ENCODE measurements at places on chromosomes 5 and 9. TPM values are rescaled to one million over a fixed set of nuclear protein-coding genes. Genes with fewer than 3 reads are reported as not detected.

HTR1A gene
- total RNA-seq = 20.7 TPM

PCDHA1 gene
- 1.0 TPM for total RNA-seq

REXO4 gene
- total RNA-seq = 22.2 TPM

WDR38 gene
- not detected for total RNA-seq

TEK gene
- 8.8 TPM for total RNA-seq

CYLC2 gene
- not detected for total RNA-seq

FBLL1 gene
- 37.5 TPM for total RNA-seq

ANKRD31 gene
- total RNA-seq = 1.2 TPM

CYSRT1 gene
- total RNA-seq = 1.1 TPM

ELAVL2 gene
- 118 TPM for total RNA-seq

DND1 gene
- total RNA-seq = 2.0 TPM

SEMA6A gene
- total RNA-seq = 67.4 TPM

SHOC1 gene
- total RNA-seq = not detected

SHC3 gene
- 90.2 TPM for total RNA-seq

RFX3 gene
- total RNA-seq = 65.6 TPM

DUSP1 gene
- total RNA-seq = 60.3 TPM

LCNL1 gene
- 15.8 TPM for total RNA-seq

ITGA1 gene
- 15.0 TPM for total RNA-seq

CSF2 gene
- total RNA-seq = not detected

WNT8A gene
- total RNA-seq = not detected

PCDHB9 gene
- total RNA-seq = 4.3 TPM

ADAMTS19 gene
- total RNA-seq = 9.3 TPM

BTNL8 gene
- not detected for total RNA-seq

CDX1 gene
- total RNA-seq = not detected
